GM23248 (cell line): ENCODE measurements at places on chromosomes 4 and X.
A peak's percentile ranks its signal among the peaks of the same experiment; 100 is the strongest.

DNA sequence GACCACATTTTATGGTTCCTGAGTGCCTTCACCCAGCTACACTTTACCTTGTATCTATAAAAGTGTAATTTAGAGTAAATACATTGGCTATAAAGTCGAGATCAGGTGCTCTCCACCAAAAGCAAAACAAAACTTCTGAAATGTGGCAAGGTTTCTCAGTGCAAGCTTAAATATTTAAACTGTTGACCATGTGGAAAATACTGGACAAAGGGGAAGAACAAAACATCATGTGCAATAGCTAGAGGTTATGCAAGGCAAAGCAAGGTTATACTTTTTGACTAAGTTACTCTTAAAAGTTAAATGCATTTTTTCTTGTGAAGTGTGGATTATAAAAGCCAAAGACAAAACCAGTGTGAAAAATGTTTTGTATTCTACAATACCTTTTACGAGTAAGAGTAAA, 55.9 kb downstream of the UGT2A2 start:
- no peak for DNase-seq

- DNase-seq: no peak
These were observed 21.9 kb downstream of the DRP2 start for GRCh38 chrX:101241531-101241930.

DNA sequence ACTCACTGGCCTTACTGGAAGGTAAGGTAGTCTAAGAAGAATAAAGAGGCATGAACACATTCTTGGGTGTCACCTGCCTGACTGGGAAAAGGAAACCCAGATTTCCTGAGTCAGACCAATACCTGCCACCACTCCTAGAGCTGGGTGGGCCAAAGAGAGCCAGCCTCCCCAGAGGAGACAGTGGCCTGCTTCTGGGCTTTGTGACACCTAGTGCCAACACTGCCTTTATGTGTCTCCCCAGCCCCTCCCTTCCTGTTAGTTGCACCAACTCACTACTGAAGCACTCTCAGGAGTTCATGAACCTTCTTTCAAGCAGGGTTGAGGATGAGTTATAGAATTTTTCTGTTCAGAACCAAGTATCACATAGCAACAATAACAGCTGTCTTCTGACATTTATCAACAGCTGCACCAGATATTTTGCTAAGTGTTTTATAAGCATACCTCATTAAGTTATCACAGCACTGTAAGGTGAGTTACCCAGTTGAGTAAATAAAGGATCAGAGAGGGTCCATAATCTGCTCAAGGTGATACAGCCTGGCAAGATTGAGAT, 77.6 kb upstream of the ETNPPL start:
- DNase-seq: no peak

- DNase-seq: no peak
These were observed 324.1 kb upstream of the GALNT7 start for GRCh38 chr4:172844556-172844955.

GRCh38 chrX:103073467-103073866, 9.5 kb upstream of the BEX1 start:
- peak; percentile 31 for DNase-seq

DNA sequence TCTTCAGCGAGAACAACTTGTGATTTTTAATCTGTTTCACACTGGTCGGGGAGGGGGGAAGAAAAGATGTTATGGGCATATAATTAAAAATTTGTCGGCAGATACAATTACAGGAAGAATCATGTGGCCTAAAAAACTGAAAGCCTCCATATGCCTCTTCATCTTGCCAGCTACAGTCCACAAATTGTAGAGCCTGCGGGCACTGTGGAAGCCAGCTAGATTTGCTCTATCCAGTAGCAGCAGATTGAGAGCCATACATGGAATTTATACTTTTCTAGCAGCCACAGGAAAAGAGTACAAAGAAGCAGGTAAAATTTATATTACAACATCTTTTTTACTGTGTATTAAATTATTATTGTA, 147.3 kb downstream of the TBL1X start:
- DNase-seq: no peak

GRCh38 chr4:25058796-25059195, 28.1 kb upstream of the LGI2 start:
- no peak for DNase-seq

GRCh38 chr4:180169966-180170365, 2073.2 kb upstream of the TENM3 start:
- DNase-seq: no peak

DNA sequence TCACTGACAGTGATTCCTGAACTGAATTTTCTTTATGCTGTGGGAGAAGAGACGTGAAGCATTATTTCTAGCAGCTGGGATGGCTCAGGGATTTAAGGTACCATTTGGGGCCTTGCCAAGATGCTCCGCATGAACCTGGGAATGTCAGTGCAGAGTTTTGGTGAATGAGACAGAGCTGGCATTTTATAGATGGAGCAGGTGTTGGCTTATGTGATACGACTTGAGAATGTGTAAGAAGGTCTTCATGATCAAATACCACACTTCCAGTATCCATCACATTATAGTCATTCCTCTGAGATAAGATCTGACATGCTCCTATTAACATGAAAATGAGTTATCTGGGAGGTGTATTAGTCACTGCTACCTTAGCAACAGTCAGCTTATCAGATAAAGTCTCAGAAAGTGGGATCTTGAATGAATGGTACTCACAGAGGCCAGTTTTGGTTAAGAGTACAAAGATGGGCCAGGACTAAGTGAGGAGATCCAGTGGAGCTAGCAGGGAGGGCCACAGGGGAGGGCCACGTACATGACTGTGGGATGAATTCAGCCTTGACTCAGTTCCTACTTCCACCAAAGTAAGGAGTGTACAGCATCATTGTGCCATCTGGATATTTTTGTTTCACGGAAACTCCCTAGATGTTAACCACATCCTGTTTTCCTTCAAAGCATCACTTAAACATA, 116.7 kb downstream of the SPCS3 start:
- peak; percentile 71 for DNase-seq

DNA sequence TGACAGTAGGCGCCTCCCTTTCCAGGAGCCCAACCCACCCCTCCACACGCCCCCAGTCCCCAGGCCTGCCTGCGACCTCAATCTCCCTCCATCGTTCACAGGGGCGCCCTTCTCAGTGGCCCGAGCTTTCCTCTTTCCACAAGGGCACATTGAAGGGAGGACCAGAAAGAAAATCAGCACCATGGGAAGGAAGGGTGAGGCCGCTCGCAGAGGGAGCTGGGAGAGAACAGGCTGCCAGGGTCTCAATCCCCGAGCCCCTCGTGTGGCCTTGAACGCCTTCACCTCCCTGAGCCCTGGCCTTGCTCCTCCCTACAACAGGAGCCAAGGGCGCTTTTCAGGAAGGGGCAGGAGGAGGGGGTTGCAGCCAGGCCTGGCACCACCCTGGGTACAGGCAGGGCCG, 66.5 kb downstream of the WFS1 start:
- no peak for DNase-seq

DNA sequence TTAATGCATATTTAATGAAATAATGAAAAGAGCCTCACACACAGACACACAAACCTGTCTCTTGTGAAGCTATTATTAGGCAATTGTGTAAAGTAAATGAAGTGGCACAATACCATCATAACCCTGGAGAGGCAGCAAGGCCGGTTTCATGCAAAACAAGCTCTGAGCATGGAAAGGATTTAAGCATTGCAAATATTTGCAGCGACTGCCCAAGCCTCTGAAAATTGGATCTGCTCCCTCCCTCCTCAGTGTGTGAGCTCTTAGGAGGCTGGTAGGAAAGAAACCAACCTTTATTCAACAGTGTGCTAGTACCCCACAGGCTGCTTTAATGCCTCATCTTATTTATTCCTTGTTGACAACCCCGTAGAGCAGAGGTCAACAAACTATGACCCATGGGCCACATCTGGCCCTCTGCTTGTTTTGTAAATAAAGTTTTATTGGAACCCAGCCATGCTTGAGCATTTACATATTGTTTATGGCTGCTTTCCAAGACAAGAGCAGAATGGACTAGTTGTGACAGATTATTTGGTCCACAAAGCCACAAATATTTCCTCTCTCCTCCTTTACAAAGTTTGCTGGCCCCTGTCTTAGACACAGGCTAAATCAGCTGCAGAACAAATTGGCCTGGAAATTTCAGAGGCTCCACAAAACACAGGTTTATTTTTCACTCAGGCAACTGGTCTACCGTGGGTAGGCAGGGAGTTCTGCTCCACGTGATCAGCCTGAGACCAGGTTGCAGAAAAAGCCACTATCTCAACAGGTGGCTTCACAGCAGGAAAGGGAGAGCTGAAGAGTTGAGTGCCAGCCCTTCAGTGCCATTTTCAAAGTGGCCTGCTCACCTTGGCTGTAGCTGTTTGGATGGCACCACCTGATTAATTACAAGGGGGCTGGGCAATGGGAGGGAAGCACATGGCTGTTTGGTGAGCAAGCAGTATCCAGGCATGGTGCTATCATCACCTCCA, 16.8 kb downstream of the RS1 start:
- DNase-seq: no peak

DNA sequence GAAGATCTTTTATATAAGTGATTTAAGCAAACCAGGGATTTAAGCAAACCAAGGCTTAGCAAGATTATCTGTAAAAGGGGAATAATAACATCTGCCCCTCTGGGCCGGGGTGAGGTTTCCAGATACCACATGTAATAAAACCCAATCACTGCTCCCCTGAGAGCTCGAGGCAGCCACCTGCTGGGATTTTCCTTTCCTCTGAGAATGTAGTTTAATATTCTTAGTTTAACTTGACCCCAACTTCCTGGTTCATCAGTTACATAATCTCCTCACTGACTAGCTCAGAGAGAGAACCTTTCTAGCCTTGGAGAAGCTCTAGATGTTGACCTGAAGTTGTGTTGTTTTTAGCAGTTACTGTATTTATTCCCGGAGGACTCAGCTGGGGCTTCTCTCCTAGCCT, 322.4 kb downstream of the ARHGAP10 start:
- DNase-seq: no peak

DNA sequence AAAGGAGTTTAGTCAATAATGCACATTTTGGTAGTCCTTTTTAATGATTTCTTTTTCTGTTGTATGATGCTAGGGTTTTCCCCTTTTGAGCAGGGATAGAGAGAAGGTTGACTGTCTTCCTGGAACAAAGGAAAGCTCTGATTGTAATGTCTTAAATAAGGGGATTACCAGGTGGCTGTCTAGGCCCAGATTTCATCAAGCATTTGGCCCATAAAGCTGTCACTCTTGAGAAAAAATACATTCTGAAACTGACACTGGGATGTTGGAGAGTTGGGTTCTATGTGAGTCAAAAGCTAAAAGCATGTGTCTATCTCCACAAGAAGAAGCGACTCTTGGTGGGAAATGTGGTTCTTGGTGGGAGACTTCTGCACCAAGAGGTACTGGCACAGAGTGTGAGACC, 26.4 kb downstream of the KIAA1210 start:
- DNase-seq: no peak

DNA sequence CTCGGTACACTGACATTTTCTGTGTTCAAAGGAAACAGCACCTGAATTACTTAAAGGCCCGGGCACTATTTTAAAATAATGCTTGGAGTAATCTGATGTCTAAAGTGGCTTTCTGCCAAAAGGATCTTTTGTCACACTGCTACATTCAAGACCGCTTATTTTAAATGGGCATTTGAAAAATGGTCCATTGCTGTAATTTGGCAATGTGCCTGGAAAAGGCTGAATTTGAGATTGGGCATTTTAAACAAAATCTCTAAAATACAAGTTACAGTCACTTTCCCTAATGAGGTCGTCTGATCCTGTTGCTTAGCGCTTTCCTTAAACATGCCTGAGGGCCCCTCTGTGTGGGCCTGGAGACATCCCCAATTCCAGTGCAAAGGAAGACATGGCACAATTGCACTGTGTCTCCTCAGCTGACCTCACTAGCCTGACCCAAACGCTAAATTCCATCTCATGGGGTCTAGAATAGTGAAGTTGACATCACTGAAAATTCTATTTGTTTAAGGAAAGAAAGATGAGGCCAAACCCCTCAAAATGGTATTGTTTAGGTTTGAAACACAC, 214.2 kb downstream of the GPC3 start:
- no peak for DNase-seq

DNA sequence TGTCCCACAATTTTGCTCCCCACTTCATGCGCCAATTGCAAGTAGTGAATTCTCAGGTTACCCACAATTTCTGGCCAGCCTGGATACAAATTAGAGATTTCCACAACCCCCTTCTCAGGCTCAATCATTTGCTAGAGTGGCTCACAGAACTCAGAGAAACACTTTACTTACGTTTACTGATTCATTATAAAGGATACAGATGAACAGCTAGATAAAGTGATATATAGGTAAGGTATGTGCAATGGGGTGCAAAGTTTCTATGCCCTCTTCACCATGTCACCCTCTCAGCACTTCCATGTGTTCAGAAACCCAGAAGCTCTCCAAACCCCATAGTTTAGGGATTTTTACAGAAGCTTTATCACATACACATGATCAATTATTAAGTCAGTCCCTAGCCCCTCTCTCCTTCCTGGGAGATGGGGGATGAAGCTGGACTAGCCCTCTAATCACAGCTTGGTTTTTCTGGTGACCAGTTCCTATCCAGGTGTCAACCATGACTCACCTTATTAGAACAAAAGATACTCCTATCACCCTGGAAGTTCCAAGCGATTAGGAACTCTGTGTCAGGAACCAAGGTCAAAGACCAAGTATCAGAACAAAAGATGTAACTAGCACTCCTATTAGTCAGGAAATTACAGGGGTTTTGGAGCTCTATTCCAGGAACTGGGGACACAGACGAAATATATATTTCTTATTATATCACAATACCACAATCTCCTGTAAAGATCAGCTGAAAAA, 33.5 kb upstream of the PRRG1 start:
- DNase-seq: no peak

- DNase-seq: peak; percentile 75
These were observed 307.8 kb upstream of the GIMD1 start for GRCh38 chr4:106676173-106676921.

- peak; percentile 92 for DNase-seq
These were observed 746 bp downstream of the REST start for GRCh38 chr4:56908206-56909085.

- DNase-seq: peak; percentile 46
These were observed 21.1 kb upstream of the MAP7D3 start for GRCh38 chrX:136272325-136272724.

- DNase-seq: peak; percentile 95
These were observed 14.5 kb downstream of the AFP start for GRCh38 chr4:73450398-73451004.

DNA sequence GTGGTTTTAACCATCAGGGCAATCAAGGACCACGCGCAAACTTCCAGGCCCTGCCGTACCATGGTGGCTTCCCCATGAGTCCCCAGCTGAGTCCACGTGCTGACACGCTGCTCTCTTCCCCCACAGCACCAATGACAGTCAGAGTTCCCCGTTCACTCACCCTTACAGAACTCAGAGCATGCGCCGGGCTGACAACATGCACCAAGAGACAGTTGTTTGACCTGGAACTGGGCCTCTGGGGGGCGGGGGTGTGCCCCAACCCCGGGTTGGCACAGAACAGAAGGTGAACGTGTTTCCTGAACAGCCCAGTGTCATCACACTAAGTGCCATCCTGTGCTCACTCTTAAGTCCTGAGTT, 29.4 kb downstream of the IRF2 start:
- DNase-seq: no peak

DNA sequence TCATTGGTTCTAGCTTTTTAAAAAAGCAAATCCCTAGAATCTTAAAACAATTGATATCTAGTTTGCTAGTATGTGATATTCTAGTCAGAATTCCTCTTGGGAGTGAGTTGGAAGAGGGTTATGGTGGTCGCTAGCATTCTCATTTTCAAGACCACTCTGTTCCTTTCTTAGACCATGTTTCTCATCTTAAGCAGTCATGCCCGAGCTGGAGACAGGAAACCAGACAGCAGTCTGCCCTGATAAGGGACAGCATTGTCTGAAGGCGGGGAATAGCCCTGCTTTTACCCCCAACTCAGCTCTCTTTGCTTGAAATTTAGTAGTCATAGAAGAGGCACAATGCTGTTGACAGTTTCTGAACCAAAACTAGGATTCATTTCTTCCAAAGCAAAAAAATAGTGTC, 5.2 kb downstream of the KLF3 start:
- DNase-seq: peak; percentile 38
